ENCODE measurements at places on chromosomes 12 and 14.

GRCh38 chr12:87815771-87816585 lies 213.2 kb downstream of the C12orf50 start:
- DNase-seq = no peak

DNA sequence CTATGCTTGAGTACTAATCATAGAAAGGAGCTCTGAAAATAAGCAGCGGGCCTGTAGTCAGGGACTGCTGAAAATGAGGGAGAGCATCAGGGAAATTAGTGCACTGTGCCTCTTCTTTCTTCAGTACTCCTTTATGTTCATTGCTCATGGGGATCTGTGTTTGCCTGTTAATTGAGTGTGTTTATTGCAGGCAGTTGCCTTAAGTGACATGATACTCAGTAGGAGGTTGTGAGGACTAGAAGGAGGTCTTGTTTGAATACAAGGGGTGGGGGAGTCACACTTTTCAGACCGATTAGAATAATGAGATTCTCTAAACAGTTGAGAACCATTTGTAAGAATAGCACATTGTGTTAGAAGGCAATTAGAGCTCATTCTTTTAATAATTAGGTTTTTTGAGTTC lies 102.6 kb upstream of the SLCO1C1 start:
- no peak for DNase-seq

GRCh38 chr14:92471919-92472318 lies 41.7 kb upstream of the RIN3 start:
- DNase-seq = no peak

DNA sequence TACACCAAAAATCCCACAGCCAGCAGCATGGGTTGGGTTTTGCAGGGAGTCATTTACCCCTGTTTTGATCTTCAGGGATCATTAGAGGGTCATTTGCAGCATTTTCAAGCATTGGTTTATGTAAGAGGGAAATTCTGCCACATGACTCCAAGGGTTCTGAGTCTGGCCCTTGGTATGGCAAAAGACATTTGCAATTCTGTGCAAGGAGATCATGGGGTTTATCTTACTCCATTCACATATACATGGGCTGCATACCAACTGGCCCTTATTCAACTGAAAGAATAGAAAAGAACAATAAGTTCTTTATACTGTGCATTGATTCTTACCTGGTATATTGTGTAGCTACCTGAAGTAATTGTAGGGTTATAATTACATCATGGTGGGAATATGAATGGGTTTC lies 13.7 kb downstream of the SIX4 start:
- DNase-seq = no peak

DNA sequence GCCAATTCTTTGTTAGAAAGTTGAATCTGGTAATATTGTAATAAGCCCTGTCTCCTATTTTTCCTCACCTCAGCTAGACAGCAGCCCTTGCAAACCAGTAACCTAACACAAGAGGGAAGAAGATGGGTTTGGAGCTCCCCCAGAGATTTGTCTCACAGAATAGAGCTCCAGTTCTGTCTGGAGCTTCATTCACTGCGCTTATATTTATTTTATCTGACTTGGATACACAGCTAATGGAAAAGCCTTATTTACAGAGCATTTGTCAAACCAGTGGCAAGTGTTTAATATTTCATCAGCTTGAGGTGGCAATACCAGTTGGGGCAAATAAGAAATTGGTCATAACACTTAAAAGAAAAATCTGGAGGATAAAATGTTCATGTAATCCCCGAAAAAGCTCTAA lies 1094.0 kb downstream of the FSCB start:
- no peak for DNase-seq

GRCh38 chr12:24522736-24523135 lies 426.2 kb downstream of the BCAT1 start:
- DNase-seq = no peak

DNA sequence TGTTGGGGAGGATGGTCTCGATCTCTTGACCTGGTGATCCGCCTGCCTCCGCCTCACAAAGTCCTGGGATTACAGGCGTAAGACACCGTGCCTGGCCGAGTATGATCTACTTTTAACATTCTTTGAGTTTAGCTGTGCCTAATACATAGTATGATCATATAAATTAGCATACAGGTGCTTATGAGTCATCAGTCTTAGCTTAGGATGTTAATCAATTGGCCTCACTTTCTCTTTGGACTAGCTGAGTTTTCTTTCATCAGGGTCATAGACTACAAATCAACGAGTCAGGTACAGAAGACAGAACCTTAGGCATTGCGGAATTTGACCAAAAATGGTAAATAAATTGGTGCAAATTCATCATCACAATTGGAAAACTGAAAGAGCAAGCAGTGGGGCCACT lies 2.2 kb downstream of the SLC25A21 start:
- DNase-seq = no peak

GRCh38 chr14:32134448-32135097 lies 57.5 kb downstream of the ARHGAP5 start:
- peak; percentile 11 for DNase-seq

DNA sequence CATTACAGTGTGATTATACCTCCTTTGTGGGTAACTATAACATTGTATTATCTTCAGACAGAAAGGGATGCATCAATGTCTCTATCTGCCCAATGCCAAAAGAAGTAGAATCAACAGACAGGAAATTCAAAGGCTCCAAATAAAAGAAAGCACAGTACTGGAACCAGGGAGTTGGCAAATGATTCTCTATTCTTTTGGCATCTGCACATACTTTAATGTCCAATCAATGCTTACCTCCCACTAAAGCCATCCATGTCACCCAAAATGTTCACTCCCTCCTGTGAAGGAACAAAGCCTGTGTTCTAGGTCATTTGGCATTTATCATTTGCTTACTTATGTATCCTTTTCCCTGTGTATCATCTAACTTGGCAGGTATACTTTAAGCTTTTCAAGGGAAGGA lies 36.7 kb downstream of the KIF21A start:
- DNase-seq = no peak

DNA sequence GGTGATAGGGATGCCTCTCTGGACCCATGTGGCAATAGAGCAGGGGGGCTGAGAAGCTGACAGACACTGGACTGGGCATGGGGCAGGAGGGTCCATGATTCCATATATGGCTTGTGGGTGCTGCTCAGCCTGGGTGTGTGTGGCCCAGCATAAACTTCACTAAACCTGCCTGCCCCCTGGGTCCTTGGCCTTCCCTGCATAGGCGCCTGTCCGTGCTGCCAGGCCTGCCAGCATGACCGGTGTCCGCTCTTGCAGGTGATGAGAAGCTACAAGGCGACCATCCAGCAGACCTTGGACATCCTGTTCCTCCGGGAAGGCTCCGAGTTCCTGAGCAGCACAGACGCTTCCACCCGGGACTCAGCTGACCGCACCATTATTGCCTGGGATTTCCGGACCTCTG lies 61.6 kb downstream of the BEGAIN start:
- no peak for DNase-seq

DNA sequence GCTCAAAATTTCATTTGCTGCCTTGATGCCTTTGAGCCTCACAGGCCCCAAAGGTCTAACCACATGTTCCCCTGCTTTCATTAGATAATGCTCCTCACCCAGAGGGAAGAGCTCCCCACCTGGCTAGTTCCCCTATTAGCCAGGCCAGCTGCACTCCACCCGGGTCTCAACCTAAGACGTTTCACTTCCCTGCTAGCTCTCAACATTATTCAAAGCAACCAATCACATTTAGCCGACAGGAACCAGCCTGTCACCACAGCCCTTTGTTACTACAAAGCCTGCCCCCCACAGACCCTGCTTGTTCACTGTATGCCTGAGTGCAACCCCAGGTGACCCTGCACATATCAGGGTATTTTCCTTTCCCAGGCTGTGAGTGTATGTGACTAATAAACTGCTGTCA lies 78.6 kb downstream of the SLC15A5 start:
- DNase-seq = no peak

- DNase-seq = peak; percentile 11
Measured at GRCh38 chr12:4780641-4781611, 60.7 kb downstream of the GALNT8 start.

GRCh38 chr12:132430838-132431774 lies 58.8 kb upstream of the FBRSL1 start:
- no peak for DNase-seq

GRCh38 chr14:62101189-62101588 lies 339.0 kb downstream of the SNAPC1 start:
- DNase-seq = no peak

- no peak for DNase-seq
Measured at GRCh38 chr14:74698465-74698864, 14.4 kb downstream of the AREL1 start.

DNA sequence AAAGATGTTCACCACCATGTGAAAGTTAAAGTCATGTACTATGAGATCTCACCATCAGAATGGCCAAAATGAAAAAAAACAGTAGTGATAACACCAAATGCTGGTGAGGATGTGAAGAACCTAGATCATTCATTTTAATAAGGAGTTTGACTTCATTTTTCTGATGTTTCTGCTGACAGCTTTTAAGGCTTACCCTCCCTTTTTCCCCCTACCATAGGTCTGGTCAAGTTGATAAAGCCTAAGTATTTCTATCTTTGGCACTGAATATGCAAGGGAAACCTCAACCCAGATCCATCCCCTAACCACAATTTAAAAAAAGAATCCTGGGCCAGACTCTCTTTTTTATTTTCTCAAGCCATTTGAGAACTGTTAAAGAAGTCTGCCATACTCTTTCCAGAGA lies 689.6 kb upstream of the FOXG1 start:
- DNase-seq = no peak

- no peak for DNase-seq
Measured at GRCh38 chr12:121279071-121279375, 17.5 kb downstream of the CAMKK2 start.

- DNase-seq = no peak
Measured at GRCh38 chr12:104494137-104494792, 37.5 kb downstream of the CHST11 start.

DNA sequence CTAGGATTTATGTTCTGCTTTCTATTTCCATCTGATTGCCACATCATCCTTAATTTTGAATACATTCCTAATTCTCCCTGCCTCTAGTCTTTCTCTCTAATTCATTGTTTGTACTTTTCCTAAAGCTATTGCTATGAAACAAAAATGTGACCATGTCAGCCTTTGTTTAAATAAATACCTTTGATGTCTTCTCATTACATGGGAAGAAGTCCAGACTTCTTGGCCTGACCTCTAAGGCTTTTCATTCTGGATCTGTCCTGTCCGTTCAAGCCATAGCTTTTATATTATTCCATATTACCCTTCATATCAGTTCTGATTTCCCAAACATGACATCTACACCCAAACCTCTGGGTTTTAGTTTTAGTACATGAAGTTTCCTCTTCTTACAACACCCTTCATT lies 91.4 kb downstream of the CDK17 start:
- no peak for DNase-seq

DNA sequence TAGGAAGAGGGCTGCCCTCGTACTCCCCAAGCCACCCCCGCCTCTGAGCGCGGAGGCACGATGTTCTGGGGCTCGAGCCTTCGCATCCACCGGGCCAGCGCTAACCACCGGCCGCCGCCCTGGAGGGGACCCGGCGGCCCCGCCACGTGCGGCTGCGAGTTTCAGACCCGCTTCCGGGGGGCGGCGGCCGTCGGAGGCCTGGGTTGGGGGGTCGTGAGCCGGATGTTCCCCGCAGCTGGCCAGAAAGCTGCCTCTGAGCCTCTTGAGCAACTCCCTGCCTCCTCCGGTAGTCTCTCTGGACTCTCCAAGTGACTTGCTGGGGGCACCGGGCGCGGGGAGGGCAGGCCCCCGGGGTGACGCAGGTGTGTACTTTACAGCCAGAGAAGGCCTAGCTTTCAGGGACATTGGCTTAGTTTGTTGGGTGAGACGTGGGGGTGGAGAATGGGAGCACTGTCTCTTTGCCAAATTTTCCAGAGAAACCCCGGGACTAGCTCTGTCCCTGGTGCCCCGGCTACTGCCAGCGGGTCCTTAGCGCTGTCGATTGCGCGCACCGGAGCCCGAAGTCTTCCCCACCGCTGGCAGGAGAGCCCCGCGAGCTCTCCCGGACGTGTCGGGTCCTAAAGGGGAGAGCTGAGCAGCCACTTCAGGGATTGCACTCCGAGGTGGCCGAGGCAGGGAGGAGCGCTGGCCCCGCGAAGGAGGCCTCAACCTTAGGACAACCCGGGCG lies 15.6 kb downstream of the OTX2 start:
- no peak for DNase-seq

- no peak for DNase-seq
Measured at GRCh38 chr12:104522985-104523722, 66.4 kb downstream of the CHST11 start.

GRCh38 chr12:68975811-68976210 lies 42.8 kb upstream of the CPM start:
- no peak for DNase-seq

DNA sequence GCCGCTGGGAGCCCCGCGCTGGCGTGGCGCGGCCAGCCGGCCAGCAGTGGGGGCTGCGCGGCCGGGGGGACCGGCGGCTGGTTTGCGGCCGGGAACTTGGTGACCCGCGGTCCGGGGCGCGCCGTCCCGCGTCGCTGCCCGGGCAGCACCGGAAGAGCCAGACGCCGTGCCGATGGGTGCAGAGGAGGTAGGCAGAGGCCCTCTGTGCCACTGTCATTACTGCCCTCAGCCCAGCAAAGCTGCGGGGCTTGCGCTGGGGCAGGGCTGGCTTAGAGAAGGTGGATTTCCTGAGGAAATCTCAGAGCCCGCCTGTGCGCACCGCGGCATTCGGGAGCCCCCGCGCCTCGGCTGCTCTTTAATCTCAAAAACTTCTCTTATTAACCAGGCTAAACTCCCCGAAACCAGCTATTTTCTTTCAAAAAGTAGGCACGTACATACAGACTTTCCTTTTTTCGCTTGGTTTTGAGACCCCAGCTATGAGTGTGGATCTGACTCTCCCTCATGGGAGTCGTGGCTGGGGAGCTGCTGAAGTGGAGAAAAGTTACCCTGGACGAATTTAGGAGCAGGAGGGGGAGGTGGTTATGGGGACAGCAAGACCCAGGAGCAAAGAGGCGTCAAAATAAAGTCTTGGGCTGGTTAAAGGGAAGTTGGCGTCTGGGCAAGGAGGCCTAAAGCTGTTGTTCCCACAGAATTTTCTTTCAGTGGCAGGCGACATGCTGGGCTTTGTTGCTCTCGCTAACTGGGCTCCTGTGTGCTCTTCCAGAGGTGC lies 802 bp downstream of the SUSD6 start:
- DNase-seq = peak; percentile 68

DNA sequence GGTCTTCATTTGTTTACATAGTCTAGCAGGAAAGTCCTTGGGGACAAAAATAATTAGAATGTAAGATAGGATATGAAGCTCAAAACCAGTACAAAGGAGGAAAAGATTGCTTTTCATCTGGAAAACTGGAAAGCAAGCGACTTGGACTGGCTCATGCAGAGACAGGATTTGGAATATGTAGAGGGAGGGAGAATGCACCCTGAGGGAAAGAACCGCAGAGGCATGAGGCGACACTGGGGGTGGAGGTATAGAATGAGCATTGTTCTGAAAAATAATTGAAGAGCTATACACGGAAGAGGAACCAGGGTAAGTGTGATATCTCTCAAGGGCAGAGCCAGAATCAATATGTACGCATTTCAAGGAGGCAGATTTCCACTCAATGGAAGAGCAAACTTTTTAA lies 85.5 kb downstream of the PLEKHG3 start:
- no peak for DNase-seq

DNA sequence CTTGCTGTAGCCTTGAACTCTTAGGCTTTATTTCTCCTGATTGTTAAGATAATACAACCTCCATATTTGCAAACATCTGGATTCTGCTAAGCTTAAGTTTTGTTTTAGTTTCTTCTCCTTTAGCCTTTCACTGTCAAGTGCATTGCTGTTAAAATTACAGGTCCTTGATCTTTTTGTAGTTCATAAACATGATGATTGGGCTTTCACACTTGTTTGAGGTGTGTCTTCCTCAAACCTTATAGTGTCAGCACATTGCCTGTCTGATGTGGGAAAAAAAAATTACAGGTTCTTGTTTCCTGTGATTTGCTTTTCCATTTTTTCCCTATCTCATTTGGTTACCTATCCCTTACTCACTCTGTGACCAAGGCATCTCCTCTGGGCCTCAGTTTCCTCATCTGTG lies 59.2 kb downstream of the BICDL1 start:
- no peak for DNase-seq
